ENCODE measurements at places on chromosomes 16 and 17.

GRCh38 chr16:89113661-89114060, 20.0 kb downstream of the ACSF3 start:
- DNase-seq, result no peak

DNA sequence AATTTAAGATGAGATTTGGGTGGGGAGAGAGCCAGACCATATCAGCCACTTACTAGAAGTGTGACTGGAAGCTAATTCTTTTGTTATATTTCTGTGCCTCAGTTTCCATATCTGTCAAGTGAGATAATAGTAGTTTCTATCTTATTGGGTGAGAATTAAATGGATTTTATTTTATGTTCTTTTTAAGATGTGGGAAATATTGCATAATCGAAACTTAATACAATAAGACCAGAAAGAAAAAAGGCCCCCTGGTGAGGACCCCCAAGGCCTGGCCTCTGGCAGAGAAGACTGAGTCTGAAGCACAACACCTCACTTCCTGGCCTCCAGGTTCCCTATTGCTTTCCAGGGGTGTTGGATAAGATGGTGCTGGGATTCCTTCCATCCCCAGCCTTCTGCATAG, 13.7 kb downstream of the PLCG2 start:
- DNase-seq, result no peak

- no peak for DNase-seq
These were observed 18.6 kb downstream of the GRIN2C start for GRCh38 chr17:74840989-74841666.

DNA sequence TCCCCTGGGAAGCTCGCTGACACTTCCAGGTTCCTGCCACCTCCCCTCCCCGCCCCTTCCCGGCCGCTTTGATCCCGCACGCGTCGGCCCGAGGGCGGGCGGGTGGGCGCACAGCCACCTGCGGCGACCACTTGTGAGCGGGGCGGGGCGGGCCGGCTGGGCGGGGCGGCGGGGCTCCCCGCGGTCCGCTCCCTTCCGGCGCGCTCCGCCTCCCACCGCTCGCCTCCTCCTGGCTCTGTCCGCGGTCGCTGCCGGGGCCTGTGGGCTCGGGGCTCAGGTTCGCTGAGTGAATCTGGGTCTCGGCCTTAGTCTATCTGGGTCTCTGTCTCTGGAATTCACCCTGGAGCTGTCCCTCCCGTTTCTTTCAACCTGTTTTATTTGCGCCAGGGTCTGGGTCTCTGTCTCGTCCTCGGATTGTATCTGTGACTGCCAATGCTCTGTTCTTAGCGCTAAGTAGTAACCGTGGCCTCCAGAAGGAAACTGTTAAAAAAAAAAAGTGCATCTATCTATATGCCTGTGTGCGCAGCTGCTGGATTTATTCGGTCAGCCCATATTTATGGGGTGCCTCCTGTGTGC, 2.7 kb upstream of the HES7 start:
- peak; percentile 76 for DNase-seq

- no peak for DNase-seq
These were observed 6.9 kb upstream of the ACTG1 start for GRCh38 chr17:81519284-81520020.

GRCh38 chr16:78490847-78491246, 391.4 kb downstream of the WWOX start:
- DNase-seq, result no peak

DNA sequence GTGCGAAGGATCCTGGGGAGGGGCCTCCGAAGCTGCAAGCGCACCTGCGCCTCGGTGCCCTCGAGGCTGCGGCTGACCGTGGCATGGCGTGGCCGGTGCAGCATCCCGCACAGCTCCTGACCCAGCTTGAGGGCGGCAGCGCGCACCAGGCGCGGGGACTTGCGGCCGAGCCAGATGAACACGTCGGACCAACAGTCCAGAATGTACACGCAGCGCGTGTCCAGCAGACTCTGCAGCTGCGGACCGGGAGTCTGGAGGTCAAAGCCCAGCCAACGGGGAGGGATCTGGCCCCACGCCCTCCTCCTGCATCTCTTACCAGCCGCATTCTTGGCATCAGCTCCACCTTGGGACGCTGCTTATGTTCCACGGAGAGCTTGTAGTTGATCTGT, 10.9 kb downstream of the FLII start:
- DNase-seq, result no peak

DNA sequence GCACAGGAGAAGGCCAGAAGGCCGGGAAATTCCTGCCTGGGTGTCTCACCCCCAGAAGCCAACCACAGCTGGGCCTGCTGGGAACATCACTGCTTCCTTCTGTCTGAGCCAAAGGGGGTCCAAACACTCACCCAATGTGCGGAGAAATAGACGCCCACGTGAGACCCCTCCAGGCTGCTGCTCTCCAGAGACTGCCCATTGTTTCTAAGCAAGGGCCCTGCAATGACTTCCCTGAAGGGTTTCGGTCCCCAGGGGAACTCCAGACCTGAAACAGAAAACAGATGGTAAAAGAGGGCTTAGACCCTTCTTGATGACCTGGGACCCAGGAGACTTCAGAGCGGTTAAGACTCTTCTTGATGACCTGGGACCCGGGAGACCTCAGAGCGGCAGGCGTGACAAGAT, 41.3 kb downstream of the MRM3 start:
- peak; percentile 69 for DNase-seq

GRCh38 chr16:81265052-81265451, 26.6 kb downstream of the BCO1 start:
- DNase-seq, result no peak

DNA sequence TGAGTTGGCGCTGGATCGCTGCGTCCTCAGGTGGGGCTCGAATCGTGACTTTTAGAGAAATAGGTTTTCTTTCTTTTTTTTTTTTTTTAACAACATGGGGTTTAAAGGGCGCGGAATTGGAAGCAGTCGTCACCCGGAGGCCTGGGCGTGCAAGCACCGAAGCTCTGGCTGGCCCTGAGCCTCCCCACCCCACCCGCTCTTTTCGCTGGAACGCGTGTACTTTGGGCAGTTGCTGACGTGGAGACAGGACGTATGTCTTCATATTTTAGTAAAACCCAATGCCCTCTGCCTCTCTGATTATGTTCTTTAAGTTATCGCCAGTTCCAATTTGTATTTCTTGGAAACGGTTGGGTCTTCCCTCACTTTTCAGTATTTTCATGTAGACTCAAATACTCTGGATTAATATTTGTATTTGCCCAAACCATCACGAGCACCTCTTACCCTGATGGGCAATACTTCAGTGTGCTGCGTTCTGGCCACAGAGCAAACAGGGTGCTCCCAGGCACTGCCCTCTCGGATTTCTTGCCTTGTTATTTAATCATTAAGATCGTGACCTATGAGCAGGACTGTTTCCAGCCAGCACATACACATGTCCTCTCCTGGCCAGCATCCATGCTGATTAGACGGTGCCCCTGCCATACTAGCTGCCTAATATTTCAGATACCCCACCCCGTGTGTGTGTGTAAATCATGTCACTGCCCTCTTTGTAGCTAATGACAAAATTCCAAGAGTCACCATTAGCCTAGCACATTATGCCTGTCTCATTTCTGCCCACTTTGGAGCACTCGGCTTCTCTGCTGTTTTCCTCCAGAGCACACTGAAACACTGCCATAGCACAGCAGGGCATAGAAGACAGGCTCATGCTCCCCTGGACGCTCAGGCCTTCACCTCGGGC, 805 bp upstream of the C16orf95 start:
- peak; percentile 58 for DNase-seq

DNA sequence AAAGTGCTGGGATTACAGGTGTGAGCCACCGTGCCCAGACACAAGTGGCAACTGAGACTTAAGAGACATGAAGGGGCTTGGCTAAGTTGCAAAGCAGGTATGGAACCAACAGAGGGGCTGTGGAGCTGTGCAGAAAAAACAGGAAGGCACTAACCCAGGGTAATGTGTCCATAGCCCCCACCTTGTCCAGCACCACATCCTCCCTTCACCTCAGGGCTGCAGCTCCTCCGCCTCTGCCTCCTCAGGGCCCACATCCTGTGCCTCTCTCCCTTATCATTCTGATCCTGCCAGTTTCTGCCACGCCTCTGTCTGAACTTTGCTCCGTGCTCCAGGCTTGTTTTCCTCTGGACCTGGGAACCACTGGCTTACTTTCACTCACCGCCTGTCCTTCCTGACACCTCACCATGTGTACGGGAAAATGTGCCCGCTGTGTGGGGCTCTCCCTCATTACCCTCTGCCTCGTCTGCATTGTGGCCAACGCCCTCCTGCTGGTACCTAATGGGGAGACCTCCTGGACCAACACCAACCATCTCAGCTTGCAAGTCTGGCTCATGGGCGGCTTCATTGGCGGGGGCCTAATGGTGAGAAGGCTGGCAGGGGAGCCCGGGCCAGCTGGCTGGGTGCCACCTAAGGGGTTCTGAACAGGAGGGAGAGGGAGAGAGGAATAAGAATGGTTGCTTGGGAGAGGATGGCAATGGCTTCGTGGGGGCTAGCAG, at the start of gene TM4SF5:
TM4SF5 (plus strand) TSS at position 368 of the 716 bp plus-strand sequence; CDS start at position 405, 37 bp downstream.
- DNase-seq, result no peak

- DNase-seq, result no peak
These were observed 27.5 kb downstream of the ZFHX3 start for GRCh38 chr16:73020409-73020884.

DNA sequence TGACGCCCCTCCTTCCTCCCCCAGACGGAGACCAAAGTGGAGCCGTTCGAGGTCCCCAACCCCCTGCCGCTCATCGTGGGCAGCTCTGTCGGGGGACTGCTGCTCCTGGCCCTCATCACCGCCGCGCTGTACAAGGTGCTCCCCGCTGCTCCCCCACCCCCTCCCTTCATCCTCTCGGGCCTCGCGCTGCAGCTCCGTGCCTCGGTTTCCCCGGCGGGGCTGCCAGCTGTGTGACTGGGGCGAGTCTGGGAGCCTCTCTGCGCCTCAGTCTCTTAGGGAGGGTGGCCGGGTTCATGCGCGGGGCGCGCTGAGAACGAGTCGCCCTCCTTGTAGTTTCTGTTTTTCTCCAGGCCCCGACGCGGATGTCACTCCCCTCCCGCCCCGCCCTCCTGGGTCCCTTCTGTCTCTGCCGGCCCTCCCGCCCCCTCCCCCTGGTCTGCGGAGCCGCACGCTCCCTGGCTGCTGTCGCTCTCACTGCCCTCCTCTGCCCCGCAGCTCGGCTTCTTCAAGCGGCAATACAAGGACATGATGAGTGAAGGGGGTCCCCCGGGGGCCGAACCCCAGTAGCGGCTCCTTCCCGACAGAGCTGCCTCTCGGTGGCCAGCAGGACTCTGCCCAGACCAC, 23.7 kb upstream of the ITGAX start:
- peak; percentile 31 for DNase-seq

GRCh38 chr17:40110026-40110845, 9.8 kb upstream of the NR1D1 start:
- DNase-seq, result no peak

- peak; percentile 82 for DNase-seq
These were observed 1.2 kb downstream of the TMEM95 start for GRCh38 chr17:7356072-7356549.

DNA sequence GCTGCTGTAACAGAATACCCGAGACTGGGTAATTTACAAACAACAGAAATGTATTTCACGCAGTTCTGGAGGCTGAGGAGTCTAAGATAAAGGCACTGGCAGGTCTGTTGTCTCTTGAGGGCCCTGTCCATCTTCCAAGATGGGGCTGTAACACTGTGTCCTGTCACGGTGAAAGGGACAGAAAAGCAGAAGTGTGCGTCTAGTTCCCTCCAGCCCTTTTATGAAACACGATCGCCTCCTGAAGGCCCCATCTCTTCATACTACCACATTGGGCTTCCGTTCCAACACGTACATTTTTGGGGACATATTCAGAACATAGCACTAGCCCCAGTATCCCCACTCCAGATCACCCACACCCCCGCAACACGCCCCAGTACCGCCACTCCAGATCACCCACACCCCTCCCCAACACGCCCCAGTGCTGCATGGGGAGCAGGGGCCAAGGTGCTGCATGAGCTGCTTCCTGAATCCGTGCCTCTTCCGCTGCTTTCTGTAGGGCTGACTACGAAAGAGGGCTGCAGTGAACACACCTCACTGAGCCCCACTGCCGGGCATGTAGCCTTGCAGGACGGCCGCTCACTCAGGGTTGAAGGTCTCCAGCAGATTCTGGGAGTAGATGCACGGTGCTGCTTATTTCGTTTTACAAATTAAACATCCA, 91.9 kb downstream of the RPTOR start:
- DNase-seq, result peak; percentile 45

GRCh38 chr16:76932541-76933211, 258.3 kb upstream of the MON1B start:
- no peak for DNase-seq

DNA sequence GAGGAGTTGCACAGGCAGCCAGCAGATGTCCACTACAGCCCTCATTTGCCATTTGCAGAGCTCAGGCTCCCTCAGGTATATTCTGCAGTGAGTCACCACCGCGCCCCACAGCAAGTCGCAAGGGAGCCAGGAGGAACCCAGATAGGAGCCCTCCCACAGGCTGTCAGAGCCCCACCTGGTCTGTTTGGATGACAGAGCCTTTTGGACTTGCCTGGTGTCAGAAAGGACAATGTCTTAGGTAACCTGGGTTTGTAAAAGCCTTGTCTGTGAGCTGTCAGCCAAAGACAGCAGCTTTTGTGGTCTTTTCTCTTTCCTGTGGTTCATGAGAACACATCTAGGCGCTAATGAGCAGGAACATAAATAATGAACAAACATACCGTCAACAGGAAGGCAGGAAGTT, 70.9 kb downstream of the GNAO1 start:
- no peak for DNase-seq

DNA sequence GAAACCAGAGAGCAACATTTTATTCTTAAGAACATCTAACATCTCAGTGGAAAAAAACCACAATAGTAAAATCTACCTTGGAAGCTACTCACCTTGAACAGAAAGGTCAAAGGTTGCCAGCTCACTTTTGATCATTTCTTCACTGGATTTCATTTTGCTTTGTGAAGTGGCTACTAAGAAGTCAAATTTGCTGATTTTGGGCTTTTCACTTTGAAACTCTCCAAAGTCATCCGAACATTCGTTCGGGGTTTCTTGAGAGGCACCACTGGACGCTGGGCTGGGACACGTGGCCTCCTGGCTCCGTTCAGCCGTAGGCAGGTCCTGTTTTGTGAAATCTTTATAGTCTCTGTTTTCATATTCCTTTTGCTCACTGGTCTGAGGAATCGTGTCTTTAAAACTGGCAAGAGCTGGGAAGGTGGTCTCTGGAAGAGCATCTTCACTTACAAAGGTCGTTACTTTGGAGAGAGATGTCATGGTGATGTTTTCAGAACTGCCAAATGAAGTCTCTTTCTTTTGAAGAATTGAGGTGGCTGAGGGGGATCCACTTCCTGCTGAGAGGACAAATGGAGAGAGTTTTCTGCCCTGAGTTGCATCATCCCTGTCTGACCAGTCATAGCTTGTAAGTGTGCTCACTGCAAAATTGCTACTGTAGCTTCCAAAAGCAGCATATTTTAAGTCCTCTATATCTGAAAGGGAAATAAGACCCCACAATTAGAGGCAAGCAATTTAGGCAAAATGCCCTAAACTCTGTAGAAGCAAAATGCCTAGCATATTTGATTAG, 52.4 kb downstream of the DUSP14 start:
- no peak for DNase-seq

- peak; percentile 14 for DNase-seq
These were observed 81.1 kb downstream of the MRC2 start for GRCh38 chr17:62708587-62708986.
